Gastroesophageal sphincter (tissue), 4 donors: ENCODE measurements at places on chromosomes 7 and 10.

GRCh38 chr7:51295440-51296245, 21.0 kb downstream of the COBL start:
- no peak overlapping the region for H3K4me3 ChIP-seq
- no peak overlapping the region for H3K27ac ChIP-seq
- no peaks in the 10 kb centered on the region for H3K27me3 ChIP-seq
- H3K36me3 ChIP-seq, result no peaks in the 10 kb centered on the region

GRCh38 chr10:78259391-78259790, 225.7 kb downstream of the RPS24 start:
- peaks cover 9% of the 10 kb centered on the region for H3K4me1 ChIP-seq
- no peak overlapping the region for H3K4me3 ChIP-seq
- H3K27me3 ChIP-seq, result no peaks in the 10 kb centered on the region
- H3K27ac ChIP-seq, result no peak overlapping the region
- no peak for ATAC-seq
- no peaks in the 10 kb centered on the region for H3K36me3 ChIP-seq

DNA sequence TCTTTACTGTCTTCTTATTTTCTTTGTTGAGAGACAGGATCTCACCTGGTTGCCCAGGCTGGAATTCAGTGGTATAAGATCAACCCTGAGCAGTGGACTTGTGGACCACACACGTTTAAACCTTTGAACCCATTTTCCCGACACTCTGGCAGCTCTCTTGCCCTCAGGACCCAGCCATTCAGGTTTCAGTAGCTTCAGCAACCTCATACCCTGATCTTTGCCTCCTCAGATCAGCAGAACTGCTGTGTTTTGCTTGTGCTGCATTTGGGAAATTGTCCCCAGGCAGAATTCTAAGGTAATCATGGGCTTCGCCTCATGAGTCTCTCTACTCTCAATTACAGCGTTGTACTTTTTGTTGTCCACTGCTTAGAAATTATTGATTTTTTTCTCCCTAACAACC, 317.6 kb upstream of the KIAA1217 start:
- H3K4me1 ChIP-seq, result no peaks in the 10 kb centered on the region
- H3K4me3 ChIP-seq, result no peak overlapping the region
- no peaks in the 10 kb centered on the region for H3K36me3 ChIP-seq
- no peak for ATAC-seq
- H3K27ac ChIP-seq, result no peak overlapping the region

DNA sequence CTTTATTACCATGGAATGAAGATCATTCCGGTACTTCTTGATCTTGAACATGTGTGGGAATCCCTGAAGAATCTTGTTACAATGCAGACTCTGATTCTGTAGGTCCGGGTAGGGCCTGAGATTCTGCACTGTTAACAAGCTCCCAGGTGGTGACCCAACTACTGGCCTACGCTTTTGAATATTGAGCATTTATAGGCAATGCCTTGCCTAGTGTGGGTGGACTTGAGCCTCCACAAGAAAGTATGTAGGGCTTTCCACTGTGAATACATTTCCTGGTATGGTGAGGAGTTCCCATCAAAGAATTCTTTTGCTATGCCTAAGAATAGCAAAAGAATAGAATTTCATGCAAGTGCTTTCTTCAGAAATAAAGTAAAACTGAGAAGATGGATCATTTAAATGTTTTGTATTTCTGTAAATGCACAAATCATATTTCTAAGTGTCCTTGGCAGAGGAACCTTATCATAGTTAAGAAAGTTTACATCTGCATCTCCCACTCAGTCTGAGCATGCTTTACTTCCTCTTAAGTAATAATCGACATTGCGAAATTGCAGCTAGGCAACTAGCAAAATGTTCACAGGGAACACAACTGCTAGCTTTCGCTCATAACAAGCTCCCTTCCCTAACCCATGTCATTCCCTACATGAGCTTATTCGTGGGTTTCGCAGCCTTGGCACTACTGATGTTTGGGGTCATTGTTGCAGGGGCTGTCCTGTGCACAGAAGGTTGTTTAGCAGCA, 71.4 kb downstream of the AHR start:
- H3K4me1 ChIP-seq, result peaks cover 21% of the 10 kb centered on the region
- no peak overlapping the region for H3K4me3 ChIP-seq
- H3K27me3 ChIP-seq, result no peaks in the 10 kb centered on the region
- ATAC-seq, result peak; percentile 83
- no peaks in the 10 kb centered on the region for H3K36me3 ChIP-seq

DNA sequence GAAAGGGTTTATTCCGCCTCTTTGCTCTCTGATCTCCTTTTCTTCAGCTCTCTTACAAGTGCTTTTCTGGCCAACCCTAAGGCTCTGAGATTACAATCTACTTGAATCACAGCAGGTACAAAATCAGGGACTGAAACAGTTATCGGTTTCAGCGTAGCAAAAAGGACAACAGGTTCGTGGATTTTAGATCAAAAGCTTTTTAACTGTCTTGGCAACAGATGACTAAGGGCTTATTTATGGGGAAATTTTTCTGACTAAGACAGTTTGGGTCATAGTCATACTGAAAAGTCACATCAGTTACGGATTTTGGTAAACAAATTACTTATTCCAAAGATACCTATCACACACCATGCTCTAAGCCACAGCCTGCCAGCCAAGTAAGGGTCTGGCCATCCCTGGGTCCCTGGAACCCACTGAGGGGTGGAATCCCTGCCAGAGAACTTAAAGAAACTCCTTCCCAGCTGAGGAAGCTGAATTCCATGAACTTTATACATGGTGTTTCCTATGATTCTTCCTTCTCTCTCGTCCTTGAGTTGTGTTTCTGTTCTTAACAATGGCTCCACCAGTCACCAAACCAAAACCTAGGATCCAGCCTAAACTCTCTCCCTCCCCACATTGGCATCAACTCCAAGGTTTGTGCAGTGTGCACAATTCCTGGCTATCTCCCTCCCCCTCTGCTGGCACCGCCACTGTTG, 169.3 kb downstream of the FAM107B start:
- peaks cover 4% of the 10 kb centered on the region for H3K4me1 ChIP-seq
- no peak overlapping the region for H3K4me3 ChIP-seq
- H3K27ac ChIP-seq, result no peak overlapping the region
- ATAC-seq, result no peak
- no peaks in the 10 kb centered on the region for H3K36me3 ChIP-seq

- no peaks in the 10 kb centered on the region for H3K4me1 ChIP-seq
- no peak for ATAC-seq
- no peak overlapping the region for H3K27ac ChIP-seq
- no peaks in the 10 kb centered on the region for H3K27me3 ChIP-seq
- no peak overlapping the region for H3K4me3 ChIP-seq
- H3K36me3 ChIP-seq, result no peaks in the 10 kb centered on the region
Observed at GRCh38 chr7:4241791-4242190, 440.3 kb upstream of the FOXK1 start.

GRCh38 chr10:70779088-70779487, 6.1 kb downstream of the TBATA start:
- H3K27ac ChIP-seq, result no peak overlapping the region
- H3K4me3 ChIP-seq, result no peak overlapping the region
- no peaks in the 10 kb centered on the region for H3K4me1 ChIP-seq
- no peaks in the 10 kb centered on the region for H3K36me3 ChIP-seq

- H3K36me3 ChIP-seq, result no peaks in the 10 kb centered on the region
- H3K4me1 ChIP-seq, result no peaks in the 10 kb centered on the region
Observed at GRCh38 chr10:69215405-69216171, 4.5 kb upstream of the HKDC1 start.
